Kidney epithelial cell (primary cell): ENCODE measurements at places on chromosomes 12 and 14. TPM values are rescaled to one million over a fixed set of nuclear protein-coding genes. Genes with fewer than 3 reads are reported as not detected.

CPNE6 gene
- not detected in 2 replicates for total RNA-seq

KCNH3 gene
- 0.21 and 0.41 TPM in 2 replicates for total RNA-seq

ZC3H10 gene
- 3.0 and 4.7 TPM in 2 replicates for total RNA-seq

ZNF384 gene
- 34.0 and 36.6 TPM in 2 replicates for total RNA-seq

KCNH5 gene
- total RNA-seq: not detected in 2 replicates

AQP2 gene
- total RNA-seq: not detected in 2 replicates

NR1H4 gene
- 0.13 and 0.14 TPM in 2 replicates for total RNA-seq

IQSEC3 gene
- total RNA-seq: 1.0 and 4.0 TPM in 2 replicates

SYNDIG1L gene
- total RNA-seq: not detected in 2 replicates

PPP4R4 gene
- 0.68 and 2.4 TPM in 2 replicates for total RNA-seq

SLCO1A2 gene
- not detected in 2 replicates for total RNA-seq

KCNA1 gene
- total RNA-seq: under 0.01 TPM in 1 of 2 replicates, not detected in the other

ADCY6 gene
- 24.3 and 26.2 TPM in 2 replicates for total RNA-seq

TEX22 gene
- 0.27 and 0.46 TPM in 2 replicates for total RNA-seq

PIWIL1 gene
- total RNA-seq: 0.08 and 0.27 TPM in 2 replicates

SRRM4 gene
- total RNA-seq: 0.27 and 0.42 TPM in 2 replicates

DEGS2 gene
- total RNA-seq: 0.75 TPM in 1 of 2 replicates, not detected in the other

ZDHHC22 gene
- total RNA-seq: 0.21 TPM in 1 of 2 replicates, not detected in the other
